ENCODE measurements at places on chromosomes 5 and 9.
A peak's percentile ranks its signal among the peaks of the same experiment; 100 is the strongest.

- peak; percentile 28 for DNase-seq
Observed at GRCh38 chr5:68534131-68534940, 318.8 kb downstream of the PIK3R1 start.

- DNase-seq, result no peak
Observed at GRCh38 chr9:89505911-89506310, 8.0 kb upstream of the SEMA4D start.

GRCh38 chr9:36023260-36024048 lies 13.3 kb upstream of the RECK start:
- DNase-seq, result peak; percentile 66

GRCh38 chr9:128946571-128947276 lies 679 bp downstream of the DOLK start:
- DNase-seq, result peak; percentile 11

- peak; percentile 47 for DNase-seq
Observed at GRCh38 chr9:38160613-38161215, 91.7 kb upstream of the SHB start.

DNA sequence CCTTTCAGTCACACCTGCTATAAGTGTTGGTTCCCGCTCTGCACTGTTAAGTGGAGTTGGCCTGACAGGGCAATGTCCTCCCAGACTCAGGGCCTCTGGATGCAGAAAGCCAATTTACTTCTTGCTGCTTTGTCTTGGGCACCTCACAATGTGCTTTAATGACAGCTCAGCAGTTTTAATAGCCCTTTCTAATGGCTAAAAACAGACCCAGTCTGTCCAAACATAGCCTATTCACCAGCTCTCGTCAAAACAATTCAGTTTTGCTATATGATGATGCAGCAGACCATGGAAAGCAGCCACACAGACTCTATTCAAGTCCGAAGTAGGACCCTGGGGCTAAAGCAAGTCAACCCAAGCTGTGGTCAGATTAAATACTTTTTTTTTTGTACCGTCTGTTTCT lies 529.1 kb upstream of the SEMA6A start:
- no peak for DNase-seq
